SK-N-SH (cell line): ENCODE measurements at places on chromosomes 2 and 18. TPM values are rescaled to one million over a fixed set of nuclear protein-coding genes. Genes with fewer than 3 reads are reported as not detected.

BOK gene
- 1.7 and 1.9 TPM in 2 replicates for polyA plus RNA-seq

IL1F10 gene
- not detected in 2 replicates for polyA plus RNA-seq

PLEKHA3 gene
- 5.7 and 6.4 TPM in 2 replicates for polyA plus RNA-seq

DNA sequence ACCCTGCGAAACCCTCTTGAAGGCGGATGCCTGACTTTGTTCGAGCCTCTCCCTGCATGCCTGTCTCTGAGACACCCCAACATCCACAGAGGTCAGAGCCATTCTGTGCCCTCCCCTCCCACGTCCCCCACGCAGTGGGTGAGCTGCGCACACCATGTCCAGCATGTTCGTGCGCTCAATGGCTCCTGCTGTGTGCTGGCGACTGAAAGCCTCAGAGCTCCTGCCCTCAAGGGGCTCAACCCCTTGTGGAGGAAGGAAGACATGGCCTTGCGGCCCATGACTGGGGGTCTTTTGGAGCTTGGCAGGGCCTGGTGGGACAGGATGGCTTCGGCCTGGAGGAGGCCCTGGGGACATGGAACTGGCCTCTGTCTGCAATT lies 45.7 kb downstream of the ANKMY1 start:
- no peak for DNase-seq
- no peaks in the 10 kb centered on the region for H3K27me3 ChIP-seq
- H3K36me3 ChIP-seq = peaks cover 14% of the 10 kb centered on the region; the same call in 1 of the 2 replicates
- no peaks in the 10 kb centered on the region for H3K4me1 ChIP-seq
- no peak overlapping the region for H3K27ac ChIP-seq

- no peak overlapping the region for H3K4me3 ChIP-seq
- no peak for DNase-seq
- H3K4me1 ChIP-seq = peaks cover 2% of the 10 kb centered on the region; the same call in 1 of the 2 replicates
- peaks cover 49% of the 10 kb centered on the region for H3K27me3 ChIP-seq
Measured at GRCh38 chr18:5632041-5632440, 88.2 kb upstream of the EPB41L3 start.

DNA sequence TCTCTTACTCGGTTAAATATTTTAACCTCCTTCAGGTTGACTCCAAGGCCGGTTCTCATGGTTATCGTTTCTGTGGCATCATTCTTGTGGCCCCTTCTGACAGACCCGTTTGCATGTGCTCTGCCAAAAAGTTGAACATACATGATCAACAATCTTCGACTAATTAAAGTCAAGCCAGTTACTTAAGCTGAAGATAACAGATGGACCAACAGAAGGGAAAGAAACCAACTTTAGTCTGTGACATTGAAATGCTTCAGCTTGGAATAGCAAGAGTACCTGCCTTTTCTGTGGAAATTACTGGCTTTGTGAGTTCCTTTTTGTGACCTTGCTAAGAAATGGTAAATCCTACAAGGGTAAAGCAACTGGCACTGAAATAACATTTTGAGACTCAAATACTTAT lies 1429.1 kb downstream of the LRP1B start:
- no peaks in the 10 kb centered on the region for H3K36me3 ChIP-seq
- no peak for DNase-seq
- no peaks in the 10 kb centered on the region for H3K27me3 ChIP-seq
- no peak overlapping the region for H3K4me3 ChIP-seq
- H3K27ac ChIP-seq = no peak overlapping the region
- H3K4me1 ChIP-seq = no peaks in the 10 kb centered on the region

GRCh38 chr2:48929571-48930301 lies 174.2 kb upstream of the LHCGR start:
- H3K27me3 ChIP-seq = no peaks in the 10 kb centered on the region
- no peak overlapping the region for H3K4me3 ChIP-seq
- no peak for DNase-seq
- H3K4me1 ChIP-seq = no peaks in the 10 kb centered on the region
- no peaks in the 10 kb centered on the region for H3K36me3 ChIP-seq

- no peaks in the 10 kb centered on the region for H3K27me3 ChIP-seq
- H3K36me3 ChIP-seq = no peaks in the 10 kb centered on the region
- H3K4me1 ChIP-seq = no peaks in the 10 kb centered on the region
- H3K4me3 ChIP-seq = no peak overlapping the region
- no peak overlapping the region for H3K27ac ChIP-seq
- DNase-seq = no peak
Measured at GRCh38 chr2:100126201-100126600, 16.2 kb downstream of the AFF3 start.

- H3K27ac ChIP-seq = no peak overlapping the region
- H3K27me3 ChIP-seq = no peaks in the 10 kb centered on the region
- DNase-seq = no peak
- no peaks in the 10 kb centered on the region for H3K4me1 ChIP-seq
Measured at GRCh38 chr2:218375212-218375611, 6.9 kb upstream of the SLC11A1 start.

GRCh38 chr2:119260646-119261492 lies 37.2 kb downstream of the STEAP3 start:
- H3K27ac ChIP-seq = no peak overlapping the region
- DNase-seq = no peak
- peaks cover 17% of the 10 kb centered on the region for H3K4me1 ChIP-seq
- H3K27me3 ChIP-seq = no peaks in the 10 kb centered on the region
- no peaks in the 10 kb centered on the region for H3K36me3 ChIP-seq
- no peak overlapping the region for H3K4me3 ChIP-seq
